Panc1 (cell line): ENCODE measurements at places on chromosomes 6 and 20. TPM values are rescaled to one million over a fixed set of nuclear protein-coding genes. Genes with fewer than 3 reads are reported as not detected.

Gene SLC17A9
- total RNA-seq: 0.28 TPM

Gene TRIM15
- total RNA-seq: 0.13 TPM

Gene FAM83B
- not detected for total RNA-seq

Gene ME1
- 19.7 TPM for total RNA-seq

Gene MROH8
- total RNA-seq: 1.8 TPM

Gene BPIFB1
- total RNA-seq: 0.10 TPM

Gene RAD21L1
- total RNA-seq: 1.0 TPM

Gene NUS1
- 57.3 TPM for total RNA-seq

Gene OLIG3
- total RNA-seq: not detected

Gene ZC2HC1B
- not detected for total RNA-seq

Gene SLC22A1
- total RNA-seq: 0.98 TPM

Gene SRSF12
- total RNA-seq: 0.28 TPM

Gene RSPH9
- 0.28 TPM for total RNA-seq

Gene TCP11
- total RNA-seq: not detected

Gene PNLDC1
- not detected for total RNA-seq
